Nasal cavity respiratory epithelium epithelial cell of viscerocranial mucosa (primary cell): ENCODE measurements at places on chromosomes 5 and 9. TPM values are rescaled to one million over a fixed set of nuclear protein-coding genes. Genes with fewer than 3 reads are reported as not detected.

Gene FGF1
- total RNA-seq, result under 0.01 and 0.64 TPM in 2 replicates

Gene ETF1
- 211 and 273 TPM in 2 replicates for total RNA-seq

Gene TMEM232
- total RNA-seq, result 0.34 and 2.8 TPM in 2 replicates

Gene OR1Q1
- total RNA-seq, result not detected in 2 replicates

Gene CATSPER3
- total RNA-seq, result 0.21 and 0.34 TPM in 2 replicates

Gene ZDHHC11B
- total RNA-seq, result under 0.01 and 0.14 TPM in 2 replicates

Gene PDCD1LG2
- 1.4 and 7.8 TPM in 2 replicates for total RNA-seq

Gene IL13
- total RNA-seq, result not detected in 2 replicates

Gene PLAC8L1
- 0.14 TPM in 1 of 2 replicates, not detected in the other for total RNA-seq

Gene LHX2
- total RNA-seq, result not detected in 2 replicates

Gene HTR4
- not detected in 2 replicates for total RNA-seq

Gene MLANA
- not detected in 2 replicates for total RNA-seq

Gene CNTFR
- not detected in 2 replicates for total RNA-seq
